ENCODE measurements at places on chromosomes 6 and 20.

- DNase-seq: no peak
These were observed 198.7 kb upstream of the MYLIP start for GRCh38 chr6:15930207-15930606.

DNA sequence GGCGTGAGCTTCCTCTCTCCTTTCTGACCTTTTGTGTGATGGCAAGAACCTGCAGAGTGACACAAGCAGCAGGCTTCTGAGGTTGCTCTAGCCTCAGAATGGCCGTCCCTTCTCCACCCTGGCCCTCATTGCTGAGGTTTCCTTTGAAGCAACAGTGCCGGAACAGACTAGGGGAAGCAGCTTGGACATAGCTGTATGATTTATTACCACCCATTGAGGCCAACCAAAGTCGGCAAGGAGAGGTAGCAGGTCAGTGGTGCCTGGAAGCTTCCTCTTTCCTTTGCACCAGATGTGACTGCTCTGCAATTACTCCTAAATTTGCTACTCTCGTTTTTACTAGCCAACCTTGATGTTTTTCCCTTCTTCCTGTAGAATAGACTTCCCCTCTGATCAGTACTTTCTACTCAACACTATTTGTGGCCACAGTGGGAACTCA lies 31.4 kb downstream of the PTPN1 start:
- DNase-seq: no peak

GRCh38 chr6:35454391-35455110 lies 2.4 kb downstream of the FANCE start:
- no peak for DNase-seq

DNA sequence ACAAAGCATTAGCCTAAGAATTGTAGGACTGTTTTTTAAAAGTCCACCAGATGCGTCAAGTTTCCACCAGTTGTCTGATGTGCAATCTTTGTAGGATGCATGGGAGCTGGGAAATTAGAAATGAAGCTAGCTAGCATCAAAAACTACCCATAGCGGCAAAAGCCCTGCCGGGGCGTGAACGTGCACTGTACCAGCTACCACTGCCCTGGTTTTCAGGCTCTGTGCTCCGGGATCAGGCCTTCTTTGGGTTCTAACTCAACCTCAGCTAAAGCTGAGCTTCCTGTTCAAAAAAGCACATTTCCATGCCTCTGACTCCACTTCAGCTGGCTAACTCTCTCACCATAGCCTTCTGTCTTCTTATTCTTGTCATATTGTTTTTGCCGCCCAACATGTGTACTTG lies 26.9 kb upstream of the FUCA2 start:
- DNase-seq: no peak

DNA sequence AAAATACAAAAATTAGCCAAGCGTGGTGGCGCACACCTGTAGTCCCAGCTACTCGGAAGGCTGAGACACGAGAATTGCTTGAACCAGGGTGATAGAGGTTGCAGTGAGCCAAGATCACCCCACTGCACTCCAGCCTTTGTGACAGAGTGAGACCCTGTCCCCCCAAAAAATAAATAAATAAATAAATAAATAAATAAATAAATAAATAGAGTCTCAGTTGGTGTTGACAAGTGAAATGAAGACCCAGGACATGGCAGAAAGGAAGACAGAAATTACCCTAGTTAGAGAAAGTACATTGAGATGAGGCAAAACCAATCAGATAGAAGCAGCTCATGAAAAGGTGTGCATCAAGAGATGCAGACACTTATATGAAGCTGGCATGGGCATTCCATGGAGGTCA lies 105.0 kb downstream of the IBTK start:
- DNase-seq: no peak

GRCh38 chr6:135527116-135527959 lies 29.8 kb upstream of the AHI1 start:
- no peak for DNase-seq

- no peak for DNase-seq
These were observed 38.1 kb downstream of the CDS2 start for GRCh38 chr20:5164645-5165625.

DNA sequence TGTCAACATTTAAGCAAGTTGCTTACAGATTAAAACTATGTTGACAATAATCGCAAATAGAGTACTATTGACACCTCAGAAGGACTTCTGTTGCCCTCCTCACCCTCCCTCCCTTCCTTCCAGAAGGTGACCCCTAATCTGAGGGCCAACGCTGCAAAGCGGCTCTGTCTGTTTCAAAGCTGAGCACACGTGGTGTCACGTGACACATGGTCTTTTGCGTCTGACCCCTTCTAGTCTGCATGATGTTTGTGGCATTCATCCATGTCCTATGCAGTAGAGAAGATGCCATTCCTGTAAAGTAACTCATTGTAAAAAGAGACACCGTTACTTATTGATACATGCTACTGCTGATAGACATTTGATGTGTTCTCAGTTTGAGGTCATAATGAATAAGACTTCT lies 182.3 kb downstream of the THBS2 start:
- DNase-seq: no peak

DNA sequence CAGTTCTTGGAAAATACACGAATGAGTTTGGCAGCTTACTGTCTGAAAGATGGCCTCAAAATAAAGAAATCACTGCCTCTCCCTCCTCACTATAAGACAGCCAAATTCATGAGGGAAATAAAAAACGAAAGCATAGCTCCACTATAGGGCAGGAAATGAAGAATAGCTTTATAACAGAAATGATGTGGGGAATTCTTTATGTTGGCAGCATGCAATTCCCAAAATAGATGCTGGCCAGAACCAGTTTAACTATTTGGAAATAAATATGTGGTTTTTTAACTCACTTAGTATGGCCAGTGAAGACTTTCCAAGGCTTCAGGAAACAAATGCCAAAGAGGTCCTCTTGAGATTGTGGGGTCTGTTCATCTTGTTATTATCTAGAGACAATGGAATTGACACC lies 100.5 kb downstream of the TBX18 start:
- no peak for DNase-seq

GRCh38 chr6:118489990-118490389 lies 58.1 kb upstream of the PLN start:
- DNase-seq: no peak

GRCh38 chr20:62362991-62363919 lies 3.9 kb downstream of the LAMA5 start:
- peak; percentile 91 for DNase-seq

DNA sequence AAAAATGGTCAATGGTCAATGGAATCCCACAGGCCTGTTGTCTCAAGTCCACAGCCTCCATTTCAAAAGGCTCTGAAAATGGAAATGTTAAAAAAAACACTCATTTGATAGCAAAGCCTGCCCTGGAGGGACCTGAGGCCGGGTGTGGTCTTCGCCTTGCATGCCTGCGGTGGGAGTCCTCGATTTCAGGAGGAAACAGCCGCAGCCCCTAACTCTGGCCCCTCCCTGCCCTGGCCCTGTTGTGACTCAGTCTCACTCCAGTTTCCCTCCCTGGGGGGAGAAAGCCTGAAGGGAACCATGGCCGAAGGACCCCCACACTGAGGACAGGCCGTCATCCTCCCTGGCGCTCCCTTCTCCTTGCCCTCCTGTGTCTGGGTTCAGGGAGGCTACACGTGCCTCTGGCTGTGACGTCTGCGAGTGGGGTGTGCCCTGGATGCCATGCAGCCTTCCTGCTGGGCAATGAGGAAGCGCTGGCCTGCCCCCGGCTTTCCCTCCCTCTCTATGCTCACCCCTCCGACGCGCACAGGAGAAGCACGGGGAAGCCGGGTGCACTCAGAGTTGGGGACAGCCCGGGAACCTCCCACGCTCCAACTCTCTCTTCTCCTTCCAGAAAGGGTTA lies 9.2 kb downstream of the BHLHE23 start:
- no peak for DNase-seq

DNA sequence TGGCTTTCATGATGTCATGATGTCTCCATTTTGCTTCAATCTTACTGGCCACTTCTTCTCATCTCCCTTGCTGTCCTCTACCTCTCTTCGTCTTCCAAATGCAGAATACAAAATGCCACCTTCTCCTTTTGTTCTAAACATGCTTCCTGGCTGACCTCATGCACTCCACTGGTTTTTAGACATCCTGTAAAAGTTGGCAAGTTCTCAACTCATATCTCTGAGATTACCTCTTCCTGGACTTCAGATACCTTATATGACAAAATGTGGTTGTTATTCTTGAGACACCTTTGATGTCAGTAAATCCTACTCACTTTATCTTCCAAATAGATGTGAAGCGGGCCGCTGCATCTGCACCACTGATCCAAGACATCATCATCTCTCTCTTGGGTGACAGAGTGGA lies 212.7 kb upstream of the FOXA2 start:
- no peak for DNase-seq

GRCh38 chr6:170292111-170292406 lies 1.2 kb upstream of the DLL1 start:
- DNase-seq: no peak

DNA sequence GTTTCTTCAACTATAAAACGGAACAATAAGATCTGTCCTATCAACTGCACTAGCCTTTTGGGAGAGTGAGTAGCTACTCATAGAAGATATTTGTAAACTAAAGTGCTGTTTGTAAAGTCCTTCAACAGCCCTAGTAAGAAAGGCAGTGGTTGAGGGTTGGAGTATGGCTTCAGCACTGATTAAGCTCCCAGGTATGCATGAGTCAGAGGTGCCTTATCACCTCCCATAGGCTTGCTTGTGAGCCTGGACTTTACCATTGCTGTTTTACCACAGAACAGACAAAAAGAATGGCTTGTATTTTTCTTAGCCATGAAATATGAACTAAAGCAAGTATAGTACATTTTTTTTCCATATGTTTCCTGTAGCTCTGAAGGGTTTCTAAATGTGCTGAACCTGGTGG lies 44.1 kb downstream of the SAMD3 start:
- peak; percentile 71 for DNase-seq

GRCh38 chr20:48787861-48788375 lies 39.9 kb downstream of the PREX1 start:
- DNase-seq: no peak

DNA sequence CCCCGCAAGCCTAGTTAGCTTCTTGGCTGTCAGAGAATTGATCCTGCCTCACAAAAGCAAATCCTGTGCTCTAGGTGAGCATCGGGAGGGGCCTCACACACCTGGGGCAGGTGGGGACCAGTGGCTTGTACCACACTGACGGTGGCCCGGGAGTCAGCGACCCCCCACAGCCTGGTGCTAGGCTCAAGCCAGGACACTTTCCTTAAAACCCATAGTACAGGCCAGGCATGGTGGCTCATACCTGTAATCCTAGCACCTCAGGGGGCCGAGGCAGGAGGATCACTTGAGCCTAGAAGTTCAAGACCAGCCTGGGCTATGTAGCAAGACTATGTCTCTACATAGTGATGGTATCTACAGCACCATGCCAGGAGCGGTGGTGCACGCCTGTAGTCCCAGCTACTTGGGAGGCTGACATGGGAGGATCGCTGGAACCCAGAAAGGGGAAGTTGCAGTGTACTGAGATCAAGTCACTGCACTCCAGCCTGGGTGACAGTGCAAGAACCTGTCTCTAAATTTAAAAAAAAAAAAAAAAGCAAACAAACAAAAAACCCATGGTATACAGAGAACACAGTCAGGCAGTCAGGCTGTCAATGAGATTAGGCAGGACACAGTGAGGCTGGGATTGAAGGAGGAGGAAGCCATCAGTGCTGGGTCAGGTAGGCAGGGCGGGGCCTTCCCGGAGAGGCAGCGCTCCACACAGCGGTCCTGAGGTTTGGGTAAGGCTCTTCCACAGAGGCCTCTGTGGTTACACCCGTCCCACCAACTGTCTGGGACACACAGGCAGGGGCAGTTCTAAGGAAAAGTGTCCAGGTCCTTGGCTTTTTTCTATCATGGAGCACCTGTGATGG lies 41.3 kb downstream of the SYNJ2 start:
- no peak for DNase-seq

- DNase-seq: no peak
These were observed 2.8 kb upstream of the HMGA1 start for GRCh38 chr6:34233867-34234266.

- DNase-seq: peak; percentile 66
These were observed 164.0 kb upstream of the ZNF337 start for GRCh38 chr20:25860531-25861150.

- no peak for DNase-seq
These were observed 29.2 kb upstream of the SSR1 start for GRCh38 chr6:7341989-7342742.

- DNase-seq: no peak
These were observed 54.7 kb downstream of the PYGB start for GRCh38 chr20:25302596-25302995.

- DNase-seq: no peak
These were observed 10.3 kb downstream of the SLC22A3 start for GRCh38 chr6:160358225-160359119.

- DNase-seq: no peak
These were observed 256.3 kb upstream of the SASH1 start for GRCh38 chr6:148086386-148086785.

- no peak for DNase-seq
These were observed 174.7 kb downstream of the OTOR start for GRCh38 chr20:16922834-16923233.

DNA sequence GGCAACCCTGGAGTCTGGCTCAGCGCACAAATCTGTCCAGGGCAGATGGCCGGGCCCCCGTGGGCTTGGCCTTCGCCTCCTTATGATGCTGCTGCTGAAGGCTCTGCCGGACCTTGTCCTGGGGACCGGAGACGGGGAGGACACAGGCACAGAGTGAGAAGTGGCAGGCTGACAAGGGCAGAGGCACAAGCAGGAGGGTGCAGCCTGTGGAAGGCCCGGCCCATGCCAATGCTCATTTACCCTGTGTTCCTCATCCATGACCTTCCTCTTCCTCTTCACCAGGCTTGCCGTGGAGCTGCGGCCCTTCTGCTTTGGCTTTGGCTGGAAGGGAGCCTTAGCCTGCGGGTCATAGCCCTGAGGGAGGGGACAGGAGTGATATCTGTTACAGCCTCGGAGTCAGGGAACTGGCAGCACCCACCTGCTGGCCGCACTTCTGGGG lies 2.4 kb downstream of the B3GALT4 start:
- DNase-seq: no peak

GRCh38 chr6:133288662-133289061 lies 47.5 kb downstream of the EYA4 start:
- no peak for DNase-seq

DNA sequence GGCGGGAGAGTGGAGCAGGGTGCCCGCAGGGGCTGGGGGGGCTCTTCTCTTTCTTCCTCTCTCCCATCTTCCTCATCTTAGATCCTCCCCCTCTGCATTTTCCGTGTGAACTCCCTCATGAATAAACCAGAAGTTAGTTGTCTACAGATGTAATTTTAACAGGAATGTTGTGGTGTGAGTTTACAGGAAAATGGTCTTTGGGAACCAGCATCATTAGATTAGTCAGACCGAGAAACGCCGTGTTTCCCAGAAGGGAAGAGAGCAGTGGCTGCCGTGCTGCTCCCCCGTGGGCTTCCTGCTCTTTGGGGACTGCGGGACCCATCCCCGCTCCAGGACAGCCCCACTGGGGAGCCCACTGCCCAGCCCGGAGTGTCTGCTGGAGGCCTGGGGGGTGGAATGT lies 3.4 kb downstream of the MYT1 start:
- no peak for DNase-seq

DNA sequence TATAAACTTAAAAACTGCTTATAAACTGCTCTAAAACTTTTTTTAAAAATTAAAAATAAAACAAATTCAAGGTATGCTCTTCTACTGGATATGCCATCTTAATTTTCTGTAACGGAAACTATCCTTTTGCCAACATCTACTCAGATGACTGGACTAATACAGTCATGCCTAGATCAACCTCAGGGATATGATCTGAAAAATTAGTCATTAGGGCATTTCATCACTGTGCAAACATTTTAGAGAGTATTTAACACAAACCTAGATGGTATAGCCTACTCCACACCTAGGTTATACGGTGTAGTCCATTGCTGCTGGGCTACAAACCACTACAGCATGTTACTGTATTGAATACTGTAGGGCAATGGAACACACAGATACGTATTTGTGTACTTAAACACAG lies 64.8 kb downstream of the TRIM27 start:
- DNase-seq: no peak

GRCh38 chr20:24580855-24581254 lies 111.4 kb downstream of the SYNDIG1 start:
- DNase-seq: no peak

All from RWPE2 (cell line).